A549 treated with CORT108297 at 1 μM for 4 hours (cell line): ENCODE measurements at places on chromosomes 2 and 18. TPM values are rescaled to one million over a fixed set of nuclear protein-coding genes. Genes with fewer than 3 reads are reported as not detected.

The KLHL14 gene
- not detected in 5 replicates for total RNA-seq

The LYPD6 gene
- 0.06 to 0.19 TPM (median 0.06 TPM) in 4 of 5 replicates, not detected in the other for total RNA-seq

The KIF3C gene
- 44.1 to 60.7 TPM (median 53.1 TPM) in 5 replicates for total RNA-seq

The CLIP4 gene
- total RNA-seq, result 23.3 to 28.3 TPM (median 25.5 TPM) in 5 replicates

The DNAH7 gene
- 0.78 to 1.2 TPM (median 0.96 TPM) in 5 replicates for total RNA-seq

The POTEC gene
- not detected in 5 replicates for total RNA-seq
